K562 (cell line): ENCODE measurements at places on chromosomes 5 and 9. TPM values are rescaled to one million over a fixed set of nuclear protein-coding genes. Genes with fewer than 3 reads are reported as not detected.

- no peak overlapping the region for H3K27ac ChIP-seq
- H3K4me3 ChIP-seq = peak overlapping the region; percentile 86; the same call in 1 of the 2 replicates
- DNase-seq = no peak
- H3K27me3 ChIP-seq = no peaks in the 10 kb centered on the region
- H3K36me3 ChIP-seq = peaks cover 23% of the 10 kb centered on the region
- H3K4me1 ChIP-seq = peaks cover 18% of the 10 kb centered on the region; the same call in 2 of the 3 replicates
Measured at GRCh38 chr5:139344177-139344576, 2.5 kb downstream of the PAIP2 start.

DNA sequence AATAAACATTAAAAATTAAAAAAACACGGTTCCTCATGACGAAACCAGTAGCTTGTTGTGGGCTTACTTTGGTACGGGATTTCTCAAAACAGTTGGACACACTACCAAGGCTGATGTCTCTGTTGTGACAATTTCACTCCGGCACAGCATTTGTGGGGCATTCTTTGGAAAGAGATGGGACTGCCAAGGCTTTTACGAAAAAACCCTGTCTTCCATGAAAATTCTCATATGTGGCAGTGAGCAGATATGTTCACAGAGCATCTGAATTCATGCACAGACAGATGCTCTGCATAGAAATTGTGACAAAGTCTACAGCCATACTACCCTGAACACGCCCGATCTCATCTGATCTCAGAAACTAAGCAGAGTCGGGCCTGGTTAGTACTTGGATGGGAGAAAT, 17.8 kb upstream of the SHROOM1 start:
- H3K36me3 ChIP-seq = no peaks in the 10 kb centered on the region
- H3K4me1 ChIP-seq = peaks cover 14% of the 10 kb centered on the region
- H3K27me3 ChIP-seq = no peaks in the 10 kb centered on the region
- no peak overlapping the region for H3K4me3 ChIP-seq
- H3K27ac ChIP-seq = no peak overlapping the region

N4BP3 gene
- 6.6 and 7.0 TPM in 2 replicates for total RNA-seq

GRCh38 chr5:95446560-95447221, 55.5 kb downstream of the FAM81B start:
- no peak overlapping the region for H3K27ac ChIP-seq
- DNase-seq = no peak
- H3K27me3 ChIP-seq = peaks cover under 1% of the 10 kb centered on the region
- no peak overlapping the region for H3K4me3 ChIP-seq

DNA sequence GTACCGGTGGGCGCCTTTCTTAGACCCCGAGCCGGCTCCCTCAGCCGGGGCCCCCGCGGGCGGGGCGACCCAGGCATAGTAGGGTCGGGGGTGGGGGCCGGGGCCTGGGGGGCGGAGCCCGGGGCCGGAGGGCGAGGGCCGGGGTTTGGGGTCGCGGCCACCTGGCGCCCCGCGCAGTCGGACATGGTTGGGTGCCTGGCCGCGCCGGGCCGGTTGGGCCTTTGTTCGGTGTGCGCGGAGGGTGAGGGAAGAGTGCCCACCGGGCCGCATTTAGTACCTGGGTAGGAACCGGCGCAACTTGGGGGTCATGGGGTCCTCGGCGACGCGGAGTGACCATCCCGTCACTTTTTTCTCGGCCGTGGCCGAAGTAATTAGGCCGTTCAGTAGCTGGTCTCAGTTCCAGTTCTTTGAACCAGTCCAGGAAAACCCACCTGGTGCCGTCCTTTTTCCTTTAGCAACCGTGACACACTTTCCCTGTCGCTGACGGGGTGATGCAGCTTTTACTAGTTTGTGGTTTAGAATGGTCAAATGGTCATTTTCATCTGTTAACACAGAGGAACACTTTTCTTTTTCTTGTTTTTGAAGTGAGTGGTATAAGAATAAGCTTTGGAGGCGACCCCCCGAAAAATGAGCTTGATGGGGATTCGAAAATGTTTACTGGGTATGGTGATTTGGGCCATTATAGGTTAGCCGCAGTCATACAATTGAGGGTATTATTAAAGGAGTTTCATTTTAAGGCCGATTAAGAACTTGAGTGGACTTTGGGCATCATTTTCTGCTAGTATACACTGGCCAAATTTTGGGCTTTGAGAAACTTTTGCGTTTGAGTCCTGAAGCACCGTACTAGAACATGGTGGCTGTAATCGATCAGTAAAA, 589 bp downstream of the CKS2 start:
- H3K36me3 ChIP-seq = peaks cover 44% of the 10 kb centered on the region
- H3K4me1 ChIP-seq = peaks cover 10% of the 10 kb centered on the region; the same call in 2 of the 3 replicates
- DNase-seq = peak; percentile 66
- no peaks in the 10 kb centered on the region for H3K27me3 ChIP-seq
- peak overlapping the region; percentile 82 for H3K4me3 ChIP-seq
- peak overlapping the region; percentile 92 for H3K27ac ChIP-seq

DNA sequence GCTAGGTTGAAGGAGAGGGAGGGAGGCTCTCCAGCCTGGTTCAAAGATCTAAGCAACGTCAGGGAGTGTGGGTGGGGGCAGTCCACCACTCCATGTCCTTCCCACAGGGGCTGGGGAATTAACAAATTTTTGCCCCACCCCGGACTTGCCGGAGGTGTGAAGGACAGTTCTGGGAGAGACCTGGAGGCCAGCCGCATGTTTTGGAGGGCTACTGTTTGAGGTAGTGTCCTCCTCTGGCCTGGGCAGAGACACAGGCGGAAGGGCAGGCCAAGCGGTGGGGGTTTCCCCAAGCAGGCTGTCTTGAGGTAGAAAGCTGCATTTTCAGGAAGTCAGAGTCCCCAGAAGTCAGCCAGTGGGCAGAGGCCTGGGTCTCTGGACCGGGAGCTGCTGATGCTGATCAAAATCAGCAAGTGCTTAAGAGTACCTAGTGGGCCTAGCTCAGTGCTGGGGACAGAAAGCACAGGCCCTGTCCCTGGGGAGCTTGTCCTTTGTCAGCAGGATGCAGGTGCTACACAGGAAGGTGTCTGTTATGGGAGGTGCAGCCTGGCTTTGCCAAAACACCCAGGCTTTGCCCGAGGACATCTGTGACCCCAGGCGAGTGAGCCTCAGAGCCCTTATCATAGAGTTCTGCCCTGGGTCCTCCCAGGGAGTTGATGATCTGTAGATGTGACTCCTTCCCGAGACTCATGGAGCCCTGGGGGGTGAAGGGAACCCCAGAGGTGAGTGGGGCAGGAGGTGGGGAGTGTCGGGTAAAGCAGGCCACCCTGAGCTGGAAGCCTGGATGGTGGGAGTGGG, 18.5 kb downstream of the JADE2 start:
- no peaks in the 10 kb centered on the region for H3K4me1 ChIP-seq
- no peak for DNase-seq
- no peak overlapping the region for H3K4me3 ChIP-seq
- no peaks in the 10 kb centered on the region for H3K27me3 ChIP-seq
- no peak overlapping the region for H3K27ac ChIP-seq
- peaks cover 29% of the 10 kb centered on the region; the same call in 1 of the 3 replicates for H3K36me3 ChIP-seq

DNA sequence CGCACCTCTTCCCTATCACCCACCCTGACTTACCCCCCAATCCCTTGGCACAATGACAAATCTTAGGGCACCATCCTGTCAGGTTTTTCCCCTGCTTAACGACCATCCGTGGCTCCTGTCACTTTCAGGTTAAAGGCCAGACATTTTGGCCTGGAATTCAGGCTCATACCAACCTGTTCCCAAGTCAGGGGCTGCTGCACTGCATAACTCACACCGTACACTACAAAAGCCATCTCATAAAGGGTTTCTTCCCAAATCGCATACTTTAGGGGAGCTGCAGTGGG, 7.5 kb upstream of the AKNA start:
- no peaks in the 10 kb centered on the region for H3K27me3 ChIP-seq
- no peak for DNase-seq
- H3K36me3 ChIP-seq = no peaks in the 10 kb centered on the region; the same call in 2 of the 3 replicates

- no peaks in the 10 kb centered on the region for H3K36me3 ChIP-seq
- H3K4me3 ChIP-seq = no peak overlapping the region
- no peak overlapping the region for H3K27ac ChIP-seq
- H3K27me3 ChIP-seq = no peaks in the 10 kb centered on the region
- no peaks in the 10 kb centered on the region for H3K4me1 ChIP-seq
Measured at GRCh38 chr9:119009249-119009648, 360.0 kb downstream of the BRINP1 start.

DNA sequence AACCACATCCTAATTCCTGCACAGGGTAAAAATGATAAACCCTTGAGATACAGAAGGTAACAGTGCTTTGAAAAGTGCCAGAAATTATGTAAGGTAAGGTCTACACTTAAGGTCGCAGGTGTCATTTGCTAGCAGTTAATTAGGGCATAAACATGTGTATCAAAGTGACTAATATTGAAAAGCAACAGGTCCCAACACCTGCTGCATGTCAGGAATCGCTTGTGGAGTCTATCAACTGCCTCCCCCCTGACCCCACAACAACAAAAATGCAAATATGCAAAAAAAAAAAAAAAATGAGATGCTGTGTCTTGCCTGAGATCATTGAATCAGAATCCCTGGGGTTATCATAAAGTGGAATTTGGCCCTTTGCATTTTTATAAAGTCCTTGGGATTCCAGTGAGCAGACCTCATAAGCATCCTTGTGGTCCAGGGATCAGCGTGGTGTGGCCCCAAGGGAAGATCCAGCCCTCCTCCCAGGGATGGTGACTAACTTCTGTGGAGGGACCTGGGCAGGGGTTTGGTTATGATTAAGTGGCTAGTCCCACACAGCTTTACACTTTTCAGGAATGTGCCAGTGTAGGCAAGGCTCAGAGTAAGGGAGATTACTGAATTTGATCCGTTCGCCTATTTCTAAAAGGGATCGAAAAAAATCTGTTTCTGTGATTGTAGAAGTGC, 92.5 kb upstream of the TNFSF8 start:
- no peaks in the 10 kb centered on the region for H3K36me3 ChIP-seq
- no peak overlapping the region for H3K4me3 ChIP-seq
- no peaks in the 10 kb centered on the region for H3K4me1 ChIP-seq
- H3K27me3 ChIP-seq = no peaks in the 10 kb centered on the region
- no peak overlapping the region for H3K27ac ChIP-seq

GRCh38 chr5:119131530-119132304, 60.8 kb downstream of the DMXL1 start:
- H3K4me3 ChIP-seq = no peak overlapping the region
- no peak for DNase-seq
- no peaks in the 10 kb centered on the region for H3K4me1 ChIP-seq
- H3K27me3 ChIP-seq = no peaks in the 10 kb centered on the region
- H3K27ac ChIP-seq = no peak overlapping the region

GRCh38 chr9:4700091-4700490, 20.7 kb downstream of the CDC37L1 start:
- no peak overlapping the region for H3K4me3 ChIP-seq
- peak overlapping the region; percentile 47; the same call in 1 of the 3 replicates for H3K27ac ChIP-seq
- no peaks in the 10 kb centered on the region for H3K27me3 ChIP-seq
- DNase-seq = no peak
- H3K36me3 ChIP-seq = peaks cover 65% of the 10 kb centered on the region

- H3K36me3 ChIP-seq = no peaks in the 10 kb centered on the region
- no peaks in the 10 kb centered on the region for H3K4me1 ChIP-seq
- no peak overlapping the region for H3K27ac ChIP-seq
- DNase-seq = no peak
- no peak overlapping the region for H3K4me3 ChIP-seq
Measured at GRCh38 chr5:11760934-11761603, 143.2 kb downstream of the CTNND2 start.

DNA sequence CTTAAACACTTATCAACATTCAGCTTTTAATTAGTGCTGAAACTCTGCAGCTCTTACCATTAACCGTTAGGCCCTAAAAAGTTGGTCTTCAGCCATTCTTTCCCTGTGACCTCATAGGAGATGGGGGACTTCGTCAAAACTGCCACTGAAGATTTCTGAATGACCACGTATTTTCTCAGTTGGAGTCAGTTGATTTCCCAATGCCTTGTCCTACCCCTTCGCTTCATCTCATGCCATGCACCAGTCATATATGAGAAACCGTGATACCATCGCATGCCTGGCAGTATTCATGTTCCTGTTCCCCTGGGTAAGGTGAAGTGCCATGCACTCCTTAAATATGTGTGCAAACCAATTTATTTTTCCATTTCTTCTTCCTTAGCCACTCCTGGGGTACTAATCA, 10.8 kb upstream of the ZFR start:
- no peak overlapping the region for H3K27ac ChIP-seq
- H3K27me3 ChIP-seq = peaks cover 27% of the 10 kb centered on the region
- DNase-seq = no peak
- H3K4me3 ChIP-seq = no peak overlapping the region
- H3K36me3 ChIP-seq = no peaks in the 10 kb centered on the region

DNA sequence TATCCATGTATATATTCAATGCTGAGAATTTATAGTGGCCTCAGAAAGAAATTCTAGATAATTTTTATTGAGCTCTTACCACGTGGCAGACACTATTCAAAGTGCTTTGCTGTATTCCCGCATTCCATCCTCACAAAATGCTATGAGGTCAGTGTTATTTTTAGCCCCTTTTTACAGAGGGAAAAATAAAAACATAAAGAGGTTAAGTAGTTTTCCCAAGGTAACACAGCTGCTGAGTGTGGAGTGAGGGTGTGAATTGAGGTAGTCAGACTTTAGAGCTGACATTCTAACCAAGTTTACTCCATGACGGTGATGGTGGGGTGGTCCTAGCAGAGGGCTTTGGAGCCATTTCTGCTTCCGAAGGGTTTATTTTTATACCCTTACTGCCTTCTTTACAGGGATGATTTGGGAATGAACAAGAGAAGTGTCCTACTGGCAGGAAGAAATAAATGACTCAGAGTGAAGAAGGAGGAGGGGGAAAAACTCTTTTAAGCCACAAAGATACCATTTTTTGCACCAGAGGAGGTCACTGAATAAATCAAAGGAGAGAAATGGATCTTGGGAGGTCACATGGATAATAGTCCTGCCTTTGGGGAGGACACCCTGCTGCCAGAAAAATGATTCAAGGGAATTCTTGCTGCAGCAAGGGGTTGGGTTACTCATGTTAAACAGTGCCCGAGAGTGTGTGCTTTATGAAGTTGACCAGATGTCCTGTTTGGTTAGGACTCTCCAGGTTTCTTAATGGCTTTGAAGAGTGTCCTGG, 76.1 kb downstream of the HMHB1 start:
- H3K36me3 ChIP-seq = no peaks in the 10 kb centered on the region
- H3K4me1 ChIP-seq = no peaks in the 10 kb centered on the region
- no peaks in the 10 kb centered on the region for H3K27me3 ChIP-seq
- no peak overlapping the region for H3K27ac ChIP-seq

RAPGEF1 gene
- 36.4 and 44.1 TPM in 2 replicates for total RNA-seq

DNA sequence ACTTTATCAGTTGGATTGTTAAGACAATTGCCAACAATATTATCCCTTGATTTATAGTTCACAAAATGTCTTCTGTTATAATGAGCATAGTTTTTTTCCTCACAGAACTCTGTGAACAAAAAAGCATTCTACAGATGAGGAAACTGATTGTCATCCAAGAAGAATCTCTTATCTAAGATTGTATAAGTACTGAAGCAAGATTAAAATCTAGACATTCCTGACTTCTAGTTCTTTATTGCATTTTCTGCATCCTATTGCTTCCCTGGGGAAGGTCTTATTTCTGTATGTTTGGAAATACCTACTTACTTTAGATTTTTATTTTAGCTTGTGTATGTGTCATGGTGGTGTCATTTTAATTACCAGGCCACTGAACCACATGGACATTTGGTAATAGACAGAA, 884.9 kb upstream of the WWC1 start:
- no peak overlapping the region for H3K4me3 ChIP-seq
- DNase-seq = no peak
- H3K27me3 ChIP-seq = no peaks in the 10 kb centered on the region
- no peaks in the 10 kb centered on the region for H3K4me1 ChIP-seq
